ENCODE measurements at places on chromosomes 16 and 17.
A peak's percentile ranks its signal among the peaks of the same experiment; 100 is the strongest.

DNA sequence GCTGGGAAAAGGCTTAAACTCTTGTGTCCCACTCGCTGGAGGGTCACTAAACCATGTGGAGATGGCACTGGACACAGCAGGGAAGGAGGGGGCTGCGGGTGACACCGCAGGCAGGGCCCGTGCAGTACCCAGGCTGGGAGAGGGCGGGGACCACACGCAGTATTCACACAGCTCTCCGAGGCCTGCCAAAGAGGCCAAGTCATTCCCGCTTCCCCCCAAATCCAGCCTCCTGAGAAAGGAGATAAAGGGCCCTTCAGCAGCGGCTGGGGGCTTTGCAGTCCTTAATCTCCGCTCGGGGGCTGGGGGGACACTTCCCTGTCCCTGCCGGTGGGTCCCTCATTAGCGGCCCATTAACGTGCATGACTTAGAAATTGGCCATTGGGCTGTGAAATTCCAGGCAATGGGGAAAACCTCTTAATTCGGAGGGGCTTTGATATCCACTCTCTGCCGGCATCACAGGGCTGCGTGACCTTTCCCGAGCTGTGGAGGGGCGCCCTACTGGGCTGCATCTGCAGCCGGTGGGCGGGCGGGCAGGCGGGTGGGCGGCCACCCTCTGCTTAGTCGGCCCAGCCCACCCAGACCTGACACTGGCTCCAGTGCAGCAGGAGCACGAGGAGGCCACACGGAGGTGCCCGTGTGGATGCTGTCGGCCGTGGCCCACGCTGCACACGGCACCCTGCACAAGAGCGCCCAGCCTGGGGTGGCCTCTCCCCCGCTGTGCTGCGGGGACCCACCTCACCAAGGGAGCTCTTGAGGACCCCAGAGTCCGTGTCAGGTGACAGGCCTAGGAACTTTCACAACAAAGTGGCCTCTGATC lies 2.6 kb upstream of the SLC38A8 start:
- DNase-seq = no peak

DNA sequence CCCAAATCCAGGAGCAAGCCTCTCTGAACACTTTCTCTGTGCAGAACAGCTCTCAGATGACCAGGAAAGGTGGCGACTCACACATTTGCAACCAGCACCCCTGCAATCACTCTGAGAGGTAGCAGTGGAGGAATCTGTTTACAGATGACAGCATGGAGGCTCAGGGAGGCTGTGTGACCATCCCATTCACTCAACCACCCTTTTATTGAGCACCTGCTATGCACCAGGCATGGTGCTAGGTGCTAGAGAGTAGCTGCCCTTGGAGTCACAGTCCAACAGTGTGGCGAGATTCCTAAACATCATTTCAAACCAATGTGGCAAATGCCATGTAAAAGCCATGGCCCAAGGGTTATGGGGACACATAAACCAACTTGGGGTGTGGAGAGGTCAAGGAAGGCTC lies 1.5 kb upstream of the ITGB4 start:
- no peak for DNase-seq

GRCh38 chr17:49494986-49495841 lies at the start of gene NGFR:
Gene NGFR (plus strand): TSS chr17:49495293. CDS start chr17:49495418, 125 bp downstream.
- DNase-seq = peak; percentile 32

- DNase-seq = no peak
Observed at GRCh38 chr16:47008174-47008573, 34.7 kb upstream of the DNAJA2 start.

DNA sequence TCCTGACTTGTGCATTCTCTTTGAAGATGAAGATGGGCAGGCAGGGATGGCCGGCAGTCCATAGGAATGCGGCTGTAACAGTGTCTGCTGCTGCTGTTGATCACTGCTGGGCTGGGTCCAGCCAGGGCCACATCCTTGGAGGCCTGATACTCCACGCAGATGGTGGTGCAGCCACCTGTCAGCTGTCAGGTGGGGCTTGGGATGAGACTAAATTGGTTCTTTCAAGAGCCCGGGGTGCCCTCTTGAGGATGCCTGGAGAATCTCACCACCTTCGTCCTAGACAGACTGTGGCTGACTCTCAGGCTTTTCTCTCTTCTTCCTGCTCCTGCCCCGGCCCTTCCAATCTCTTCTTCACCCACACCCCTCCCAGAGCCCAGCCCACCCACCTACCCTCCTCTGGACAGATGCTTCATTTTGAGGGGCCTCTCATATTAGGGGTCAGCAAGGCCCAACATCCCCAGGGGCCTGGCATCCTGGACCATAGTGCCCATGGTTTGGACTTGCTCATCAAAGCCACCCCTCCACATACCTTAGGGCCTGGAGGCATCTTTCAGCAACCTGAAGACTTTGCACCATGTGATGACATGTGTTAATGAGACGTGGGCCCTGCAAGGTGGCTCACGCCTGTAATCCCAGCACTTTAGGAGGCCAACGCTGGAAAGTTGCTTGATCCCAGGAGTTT lies 19.1 kb downstream of the OSBPL7 start:
- DNase-seq = peak; percentile 70

- DNase-seq = no peak
Observed at GRCh38 chr17:16980813-16981731, 9.2 kb upstream of the TNFRSF13B start.

- no peak for DNase-seq
Observed at GRCh38 chr16:53129281-53130158, 74.7 kb downstream of the CHD9 start.

DNA sequence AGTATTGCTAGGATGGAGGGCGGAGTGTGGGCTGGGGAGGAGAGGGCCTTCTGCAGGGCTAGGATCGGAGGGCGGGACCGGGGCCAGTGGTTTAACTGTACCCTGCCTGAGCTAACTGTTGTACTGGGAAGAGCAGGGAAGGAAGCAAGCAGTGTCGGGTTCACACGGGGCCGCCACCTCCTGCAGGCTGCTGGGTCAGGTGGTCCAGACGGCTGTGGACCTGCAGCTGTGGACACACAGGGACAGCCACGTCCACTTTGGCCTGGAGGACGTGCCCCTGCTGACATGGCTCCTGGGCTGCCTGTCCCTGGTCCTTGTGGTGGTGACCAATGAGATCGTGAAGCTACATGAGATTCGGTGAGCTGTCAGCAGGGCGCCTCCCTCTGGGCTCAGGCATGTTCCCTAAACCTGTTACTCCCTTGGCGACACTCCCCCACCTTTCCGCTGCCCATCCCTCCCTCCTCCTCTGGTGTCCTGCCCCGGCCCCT lies 16.6 kb downstream of the CASKIN2 start:
- DNase-seq = no peak

DNA sequence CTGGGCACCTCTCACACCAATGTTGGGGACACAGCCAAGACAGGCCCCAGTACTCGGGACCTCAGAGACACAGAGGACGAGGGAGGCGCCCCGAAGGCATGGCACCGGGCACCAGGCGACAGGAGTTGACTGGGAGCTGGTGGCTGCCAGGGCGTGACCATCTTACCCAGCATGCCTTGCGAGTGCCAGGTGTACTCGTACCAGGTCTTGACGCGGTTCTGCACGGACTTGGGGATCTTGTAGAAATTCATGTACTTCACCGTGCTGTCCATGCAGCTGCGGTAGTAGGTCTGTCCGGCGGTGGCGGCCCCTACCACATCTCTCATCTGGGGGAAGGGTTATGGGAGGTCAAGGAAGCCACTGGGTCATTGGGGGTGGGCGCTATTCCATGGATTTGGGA lies 67.3 kb downstream of the CNGB1 start:
- no peak for DNase-seq

- no peak for DNase-seq
Observed at GRCh38 chr17:48460052-48460451, 30.0 kb upstream of the SKAP1 start.

DNA sequence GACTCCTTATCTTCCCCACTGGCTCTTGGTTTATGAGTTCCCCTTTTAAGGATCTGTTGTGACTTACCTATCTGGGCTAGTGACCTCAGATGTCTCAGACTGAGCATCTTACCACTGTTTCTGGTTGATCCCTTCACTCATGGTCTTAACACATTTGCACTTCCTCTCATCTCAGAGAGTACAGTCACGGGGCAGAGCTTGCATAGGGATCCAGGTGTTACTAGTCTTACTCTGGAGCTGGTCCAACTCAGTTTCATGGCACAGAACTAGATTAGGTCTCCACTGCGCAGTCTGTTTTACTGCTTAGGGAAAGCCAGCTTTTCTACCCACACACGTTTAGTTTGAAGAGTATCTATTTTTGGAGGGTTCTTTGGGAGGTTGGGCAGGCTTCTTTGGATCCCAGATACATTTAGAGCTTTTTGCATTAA lies 10.2 kb downstream of the GABARAPL2 start:
- DNase-seq = no peak

DNA sequence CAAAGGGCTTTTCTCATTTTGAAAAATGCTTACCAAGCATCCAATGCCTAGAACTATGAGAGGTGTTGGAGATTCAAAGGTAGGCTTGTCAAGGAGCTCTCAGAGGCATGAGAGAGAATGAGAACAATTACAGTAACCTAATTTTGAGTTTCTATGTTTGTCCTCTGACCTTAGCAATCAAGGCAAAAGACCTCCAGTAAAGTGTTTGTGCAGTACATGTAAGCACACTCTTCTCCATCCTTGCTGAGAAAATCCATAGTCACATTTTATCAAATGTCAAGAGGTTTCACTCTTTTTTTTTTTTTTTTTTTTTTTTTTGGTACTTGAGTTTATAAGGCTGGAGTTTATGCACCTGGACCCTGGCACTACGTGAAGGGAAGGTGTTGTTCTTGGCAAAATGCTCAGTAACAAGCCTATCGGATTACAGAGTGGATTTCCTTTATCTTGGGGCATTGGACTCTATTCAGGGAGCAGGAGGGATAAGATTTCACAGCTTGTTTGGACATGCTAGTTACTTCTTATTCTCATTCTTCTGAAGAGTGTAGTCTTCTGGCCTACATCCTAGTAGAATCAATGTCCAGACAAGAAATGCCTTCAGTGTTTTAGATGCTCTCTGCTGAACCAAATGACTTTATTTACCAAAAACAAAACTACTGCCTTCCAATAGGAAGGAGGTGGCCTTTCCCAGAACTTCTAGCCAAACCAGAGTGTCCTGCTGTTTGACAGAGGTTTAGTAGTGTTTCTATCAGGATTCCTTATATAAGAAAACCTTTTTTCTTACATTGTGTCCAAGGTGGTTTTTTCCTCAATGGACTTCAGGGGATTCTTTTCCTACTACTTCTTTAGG lies 21.9 kb downstream of the KCNJ2 start:
- DNase-seq = no peak

DNA sequence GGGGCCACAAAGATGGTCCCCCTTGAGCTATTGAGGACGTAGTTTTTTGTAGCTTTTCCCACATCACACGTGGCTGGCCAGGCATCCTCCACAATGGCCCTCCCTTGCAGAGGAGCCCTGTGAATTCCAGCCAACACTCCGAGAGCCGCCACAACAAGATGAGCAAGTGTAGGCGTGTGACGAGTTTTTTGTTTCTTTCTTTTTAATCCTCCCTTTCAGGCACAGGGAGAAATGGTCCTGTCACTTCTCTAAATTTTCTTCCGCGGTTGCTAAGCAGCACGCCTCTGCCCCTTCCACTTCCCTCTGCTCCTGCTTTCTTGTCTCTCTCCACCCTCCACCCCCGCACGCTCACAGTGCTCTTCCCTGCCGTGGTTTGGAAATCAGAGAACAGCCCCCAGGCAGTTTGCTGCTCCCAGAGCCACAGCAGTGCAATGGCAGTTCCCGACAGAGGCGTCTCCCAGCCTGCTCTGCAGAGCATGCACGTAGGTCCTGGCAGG lies 68.0 kb upstream of the MRTFB start:
- DNase-seq = no peak

DNA sequence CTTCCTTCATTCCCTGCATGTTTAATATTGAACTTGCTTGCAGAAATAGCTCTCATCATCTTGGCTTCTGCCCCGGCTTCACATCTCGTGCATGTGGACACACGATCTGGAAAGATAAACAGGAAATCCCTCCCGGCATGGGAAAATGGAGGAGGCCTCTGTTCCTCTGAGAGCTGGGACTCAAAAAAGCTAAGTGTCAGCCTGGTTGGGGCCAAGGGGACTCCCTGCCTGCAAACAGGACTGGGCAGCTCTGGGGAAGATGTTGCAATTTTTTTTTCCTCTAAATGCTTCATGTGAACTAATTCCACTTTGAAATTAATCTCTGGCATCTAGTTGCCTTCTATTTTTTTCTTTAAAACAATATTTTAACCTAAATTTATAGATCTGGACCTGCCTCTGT lies 24.8 kb downstream of the ITPRIPL2 start:
- no peak for DNase-seq

DNA sequence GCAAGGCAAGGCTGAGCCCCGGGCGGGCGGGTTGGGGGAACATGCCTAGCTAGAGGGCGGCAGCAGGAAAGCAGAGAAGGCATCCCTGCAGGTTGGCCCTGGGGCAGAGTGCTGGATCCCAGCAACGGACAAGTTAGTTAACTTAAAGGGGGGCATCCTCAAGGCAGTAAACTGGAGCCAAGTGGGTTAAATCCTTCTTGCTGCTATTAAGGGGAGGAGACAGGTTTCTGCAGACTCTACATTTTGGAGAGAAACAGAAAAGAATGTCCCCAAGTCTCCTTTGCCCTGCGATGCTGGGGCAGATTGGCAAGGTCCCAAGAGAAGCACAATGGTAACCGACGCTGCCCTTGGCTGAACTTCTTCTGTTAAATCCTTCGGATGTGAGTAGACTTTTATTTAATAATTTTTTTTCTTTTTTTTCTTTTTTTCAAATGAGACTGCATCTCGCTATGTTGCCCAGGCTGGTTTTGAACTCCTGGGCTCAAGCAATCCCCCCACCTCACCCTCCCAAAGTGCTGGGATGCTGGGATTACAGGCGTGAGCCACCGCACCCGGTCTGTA lies 14.0 kb downstream of the ATP5PD start:
- DNase-seq = no peak

DNA sequence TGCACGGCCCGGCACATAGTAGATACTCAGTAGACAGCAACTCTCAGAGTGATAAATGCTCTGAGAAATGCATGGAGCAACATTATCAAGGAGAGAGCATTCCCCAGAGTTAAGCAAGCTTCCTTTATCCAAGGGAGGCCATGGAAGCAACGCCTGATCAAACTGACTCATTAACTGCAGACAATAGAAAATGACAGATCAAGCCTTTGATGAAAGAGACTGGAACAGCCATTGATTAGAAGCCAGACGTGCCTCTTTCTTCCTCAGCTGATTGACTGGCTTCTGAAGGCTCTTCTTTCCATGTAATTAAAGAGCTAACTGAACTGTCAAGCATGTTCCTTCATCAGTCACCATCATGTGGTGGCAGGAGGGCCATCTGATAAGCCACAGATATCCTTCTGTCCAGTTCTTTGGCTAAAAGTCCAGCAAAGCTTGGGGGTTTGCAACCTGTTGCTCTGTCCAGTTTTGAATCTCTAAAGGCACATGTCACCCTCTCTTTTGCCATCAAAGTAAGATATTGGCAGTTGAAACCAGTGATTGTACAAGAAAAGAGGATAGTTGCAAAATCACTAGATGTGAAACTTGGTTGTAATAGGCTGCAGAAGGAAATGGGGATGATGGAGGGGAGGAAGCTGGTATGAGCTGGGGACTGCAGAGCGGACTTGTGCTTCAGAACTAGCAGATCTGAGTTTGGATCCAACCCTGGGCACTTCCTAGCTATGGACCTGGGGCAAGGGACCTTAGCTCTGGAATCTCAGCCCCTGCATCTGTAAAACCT lies 188.0 kb downstream of the HAPSTR1 start:
- no peak for DNase-seq

- no peak for DNase-seq
Observed at GRCh38 chr16:53220585-53220984, 165.8 kb downstream of the CHD9 start.
